EH (cell line): ENCODE measurements at places on chromosomes 7 and 10.
A peak's percentile ranks its signal among the peaks of the same experiment; 100 is the strongest.

DNA sequence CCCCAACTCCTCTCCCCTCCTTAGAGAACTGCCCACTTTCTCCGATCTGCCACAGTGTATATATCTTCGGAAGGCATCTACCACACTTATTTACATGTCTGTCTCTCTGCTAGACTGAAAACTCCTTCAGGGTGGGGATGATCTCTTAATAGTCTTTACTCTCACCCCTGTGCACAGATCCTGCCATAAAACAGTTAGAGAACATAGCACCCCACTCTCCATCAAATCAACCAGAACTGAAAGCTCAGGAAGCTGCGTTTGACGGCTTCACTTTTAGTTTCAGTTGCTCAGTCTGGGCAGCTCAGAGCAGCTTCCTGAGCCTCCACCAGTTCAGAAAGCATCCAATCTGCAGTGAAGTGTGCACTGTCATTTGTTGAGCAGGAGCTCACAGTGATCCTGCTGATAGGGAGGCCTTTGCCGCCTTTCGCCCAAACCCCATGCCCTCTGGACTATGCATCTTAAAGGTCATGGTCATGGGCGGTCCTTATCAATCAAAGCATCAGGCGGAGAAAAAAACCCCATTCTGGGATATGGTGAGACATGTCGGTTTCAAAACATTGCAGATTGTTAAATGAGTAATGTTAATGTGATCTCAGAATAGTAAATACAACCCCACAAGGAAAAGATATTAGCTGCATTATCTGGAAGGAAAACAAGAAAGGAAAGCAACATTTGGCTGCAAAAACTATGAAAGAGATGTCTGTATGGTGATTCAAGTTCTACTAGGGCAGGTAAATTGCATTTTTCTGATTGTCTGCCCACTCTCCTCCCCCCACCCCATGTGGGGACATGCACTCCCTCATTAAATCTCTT is 167.1 kb upstream of the ADO start:
- DNase-seq, result peak; percentile 67

GRCh38 chr10:13271552-13272163 is 28.2 kb downstream of the PHYH start:
- DNase-seq, result peak; percentile 29

- no peak for DNase-seq
These were observed 171.7 kb downstream of the KCND2 start for GRCh38 chr7:120444650-120445049.

DNA sequence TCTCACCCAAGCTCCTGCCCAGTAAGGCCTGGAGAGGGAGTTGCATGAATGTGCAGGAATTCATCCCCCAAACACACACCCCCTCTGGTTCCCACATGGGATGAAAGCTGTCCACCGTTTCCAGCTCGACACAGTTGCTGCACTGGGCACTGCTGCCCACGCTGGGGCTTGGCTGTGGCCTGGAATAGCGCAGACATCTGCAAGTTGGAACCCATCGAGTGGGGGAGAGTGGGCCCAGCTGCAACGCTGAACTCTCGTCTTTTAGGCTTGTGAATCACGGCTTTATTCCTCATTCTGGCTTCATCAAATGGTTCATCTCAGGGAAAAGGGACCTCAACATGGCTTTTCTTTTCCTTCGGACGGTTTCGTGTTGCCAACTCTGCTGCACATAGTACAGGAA is 264.7 kb downstream of the DNAJB6 start:
- no peak for DNase-seq

- peak; percentile 68 for DNase-seq
These were observed 365.7 kb upstream of the SEMA3C start for GRCh38 chr7:81284576-81284975.

- no peak for DNase-seq
These were observed 61.4 kb downstream of the BBS9 start for GRCh38 chr7:33190688-33191304.

GRCh38 chr7:114519240-114519639 is 104.6 kb downstream of the FOXP2 start:
- no peak for DNase-seq

DNA sequence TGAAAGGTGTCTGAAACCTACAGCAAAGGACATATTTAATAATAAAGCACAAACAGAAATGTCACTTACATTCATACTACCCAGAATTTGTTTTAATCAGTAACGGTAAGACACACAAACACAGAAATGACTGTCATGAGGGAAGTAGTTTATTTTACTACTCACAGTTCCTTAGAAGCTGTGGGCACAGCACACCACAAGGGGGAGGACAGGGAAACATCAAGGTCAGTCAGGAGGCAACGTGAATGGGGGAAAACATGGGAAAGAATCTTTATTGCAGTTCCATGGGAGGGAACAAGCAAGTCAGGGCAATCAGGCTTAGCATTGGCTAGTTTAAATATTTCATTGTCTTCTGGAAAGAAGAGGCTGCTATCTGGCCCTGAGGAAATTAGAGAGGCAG is 123.8 kb upstream of the PDSS1 start:
- DNase-seq, result peak; percentile 28

DNA sequence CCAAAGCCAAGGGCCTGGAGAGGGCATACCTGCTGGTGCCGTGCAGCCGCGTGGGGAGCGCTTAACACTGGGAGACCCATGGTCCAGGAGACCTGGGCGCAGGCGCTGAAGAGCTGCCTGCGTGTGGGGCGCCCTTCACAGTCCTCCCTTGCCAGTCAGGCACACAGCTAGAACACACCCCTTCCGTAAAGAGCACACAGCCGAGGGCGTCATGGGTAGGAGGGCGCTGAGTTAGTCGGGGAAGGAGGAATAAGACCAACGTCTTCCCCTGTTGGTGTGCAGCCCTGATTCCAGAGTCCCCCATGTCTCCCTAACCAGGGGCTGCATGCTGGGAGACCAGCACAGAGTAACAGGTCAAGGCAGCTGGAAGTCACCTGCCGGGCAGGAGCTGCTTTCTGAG is 273.9 kb downstream of the USP6NL start:
- DNase-seq, result no peak

- no peak for DNase-seq
These were observed 45.7 kb upstream of the GTF2IRD1 start for GRCh38 chr7:74407958-74408357.

- peak; percentile 24 for DNase-seq
These were observed 206.6 kb downstream of the CXCL12 start for GRCh38 chr10:44178281-44178680.

- DNase-seq, result no peak
These were observed 126.1 kb upstream of the GRB10 start for GRCh38 chr7:50908628-50909290.

DNA sequence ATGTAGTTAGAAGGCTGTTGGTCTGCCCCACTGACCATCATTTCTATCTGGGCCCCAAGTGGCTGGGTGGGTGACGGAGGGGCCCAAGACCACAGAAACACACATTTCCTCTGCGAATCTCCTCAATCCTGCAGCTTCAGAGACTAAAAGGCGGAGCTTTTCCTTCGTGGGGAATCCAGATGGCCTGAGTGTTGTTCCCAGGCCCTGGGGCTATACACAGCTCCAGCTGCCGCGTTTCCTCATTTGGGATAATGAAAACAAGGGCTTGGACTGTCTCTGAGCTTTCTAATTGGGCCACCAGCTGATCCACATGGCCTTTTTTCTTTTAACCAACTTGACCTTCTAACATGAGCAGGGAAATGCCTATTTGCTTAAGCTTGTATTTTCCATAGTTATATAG is 339.9 kb downstream of the CXCL12 start:
- peak; percentile 86 for DNase-seq

DNA sequence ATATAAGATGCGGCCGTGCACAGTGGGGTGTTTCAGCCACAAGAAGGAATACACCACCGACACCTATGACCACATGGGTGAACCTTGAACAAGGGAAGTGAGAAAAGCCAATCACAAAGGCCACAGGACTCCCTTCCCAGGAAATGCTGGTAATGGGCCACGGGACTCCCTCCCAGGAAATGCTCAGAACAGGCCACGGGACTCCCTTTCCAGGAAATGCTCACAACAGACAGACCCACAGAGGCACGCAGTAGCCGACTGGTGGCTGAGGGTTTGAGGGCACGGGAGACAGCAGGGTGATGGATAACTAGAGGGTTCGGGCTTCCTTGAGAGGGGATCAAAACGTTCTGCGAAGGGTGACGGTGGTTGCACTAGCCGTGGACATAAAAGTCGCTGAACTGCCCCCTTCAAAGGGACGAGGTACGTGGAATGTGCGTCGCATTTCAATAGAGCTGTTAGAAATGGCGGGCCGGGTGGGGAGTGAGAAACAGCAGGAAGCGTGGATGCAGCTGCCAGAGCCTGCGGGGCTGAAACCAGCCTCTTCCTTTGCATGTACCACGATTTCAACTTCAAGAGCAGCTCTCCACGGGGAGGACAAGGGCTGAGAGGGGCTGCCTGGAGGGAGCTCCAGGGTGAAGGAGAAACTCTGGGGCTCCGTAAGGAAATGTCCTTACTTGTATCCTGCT is 274.0 kb downstream of the ELFN1 start:
- DNase-seq, result no peak

GRCh38 chr10:132957131-132957530 is 14.8 kb upstream of the CFAP46 start:
- DNase-seq, result no peak

GRCh38 chr10:29461042-29461441 is 172.2 kb downstream of the LYZL1 start:
- no peak for DNase-seq

- no peak for DNase-seq
These were observed 2.6 kb upstream of the PPP1R3A start for GRCh38 chr7:113921363-113921762.

DNA sequence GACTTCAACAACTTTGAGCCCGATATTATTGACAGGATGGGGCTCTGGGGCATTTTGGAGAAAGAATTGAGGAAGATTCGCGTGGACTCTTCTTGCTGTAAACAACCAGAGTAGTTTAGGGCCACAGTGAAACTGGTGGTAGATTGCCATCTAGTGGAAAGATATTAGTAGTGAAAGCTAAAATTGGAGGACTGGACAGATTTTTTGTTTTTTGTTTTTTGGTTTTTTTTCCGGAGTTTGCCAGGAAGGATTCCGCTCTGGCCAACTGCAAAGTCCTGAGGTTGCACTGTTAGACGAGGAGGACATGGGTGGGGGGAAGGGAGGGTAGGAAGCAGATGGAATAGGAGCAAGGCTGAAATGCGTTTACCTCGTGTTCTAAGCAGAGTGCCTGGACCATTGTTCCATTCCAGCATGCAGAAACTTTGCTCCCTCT is 11.7 kb downstream of the NOBOX start:
- peak; percentile 58 for DNase-seq

GRCh38 chr7:98641646-98642500 is 24.8 kb downstream of the NPTX2 start:
- no peak for DNase-seq

DNA sequence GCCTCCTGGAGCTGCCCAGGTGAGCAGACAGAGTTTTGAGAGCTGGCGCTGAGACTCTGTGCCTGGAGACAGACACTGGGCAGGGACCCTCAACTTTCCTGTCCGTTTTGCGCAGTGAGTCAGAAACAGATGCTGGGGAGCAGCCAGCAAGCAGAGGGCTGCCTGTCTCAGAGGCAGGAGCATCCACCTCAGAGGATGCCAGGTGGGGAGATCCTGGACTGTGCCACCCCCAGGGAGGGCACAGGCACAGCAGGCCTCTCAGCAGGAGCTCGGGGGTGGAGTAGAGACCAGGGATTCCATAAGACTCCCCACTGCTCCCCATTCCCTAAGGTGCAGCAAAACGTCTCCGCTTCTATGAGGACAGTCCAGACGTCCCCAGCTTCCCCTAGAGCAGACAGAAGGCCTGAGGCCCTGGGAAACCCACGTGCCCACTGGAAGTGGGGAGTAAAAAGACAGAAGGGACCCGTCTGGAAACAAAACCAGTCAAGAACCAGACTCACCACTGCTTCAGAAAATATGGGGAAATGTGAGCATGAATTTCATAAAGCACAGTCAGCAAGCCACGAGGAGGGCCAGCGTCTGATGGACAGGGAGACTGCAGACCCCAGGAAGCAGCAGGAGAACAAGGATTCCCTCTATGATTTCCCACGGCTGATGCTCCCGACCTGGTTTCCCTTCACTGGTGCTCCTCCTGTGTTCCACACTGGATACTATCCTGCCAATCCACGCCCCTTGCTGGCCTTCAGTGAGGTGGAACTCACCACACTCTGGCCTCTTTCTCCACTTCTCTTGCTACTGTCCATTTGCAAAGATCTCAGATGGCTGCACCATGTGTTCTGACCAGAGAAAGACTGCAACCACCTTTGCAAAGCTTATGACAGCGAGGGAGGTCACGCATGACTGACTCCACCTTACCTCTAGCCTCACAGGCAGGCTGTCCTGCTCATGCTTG is 151.3 kb upstream of the FAM20C start:
- DNase-seq, result no peak

- peak; percentile 99 for DNase-seq
These were observed 24.5 kb upstream of the SVIL start for GRCh38 chr10:29658984-29659965.

DNA sequence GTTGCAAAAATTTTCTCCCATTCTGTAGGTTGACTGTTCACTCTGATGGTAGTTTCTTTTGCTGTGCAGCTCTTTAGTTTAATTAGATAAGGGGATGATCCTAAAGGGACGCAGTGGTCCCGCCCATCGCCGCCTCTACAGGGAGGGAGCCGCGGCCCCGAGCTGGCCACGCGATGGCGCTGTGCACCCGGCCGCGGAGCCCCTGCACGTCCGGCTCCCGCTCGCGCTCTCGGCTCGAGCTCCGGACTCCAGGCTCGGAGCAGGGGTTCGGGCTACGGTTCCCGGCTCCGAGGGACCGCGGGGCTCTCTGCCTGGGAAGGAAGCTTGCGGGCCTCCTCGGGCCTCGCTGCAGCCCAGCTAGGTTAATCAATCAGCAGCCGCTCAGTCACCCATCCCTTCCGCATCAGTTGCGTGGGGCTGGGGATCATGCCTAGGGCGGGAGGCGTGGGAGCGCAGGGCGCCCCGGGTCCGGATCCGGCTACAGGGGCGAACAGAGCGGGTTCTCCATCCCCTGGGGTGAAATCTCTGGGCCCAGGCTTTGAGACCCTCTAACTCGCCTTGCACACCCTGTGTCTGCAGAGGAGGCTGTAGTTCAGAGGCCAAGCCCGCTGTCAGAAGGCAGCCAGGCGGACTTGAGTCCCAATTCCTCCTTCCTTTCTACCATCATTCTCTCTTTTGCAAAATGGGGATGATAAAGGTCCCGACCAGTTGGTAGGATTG is 97.9 kb downstream of the WDR11 start:
- peak; percentile 66 for DNase-seq

DNA sequence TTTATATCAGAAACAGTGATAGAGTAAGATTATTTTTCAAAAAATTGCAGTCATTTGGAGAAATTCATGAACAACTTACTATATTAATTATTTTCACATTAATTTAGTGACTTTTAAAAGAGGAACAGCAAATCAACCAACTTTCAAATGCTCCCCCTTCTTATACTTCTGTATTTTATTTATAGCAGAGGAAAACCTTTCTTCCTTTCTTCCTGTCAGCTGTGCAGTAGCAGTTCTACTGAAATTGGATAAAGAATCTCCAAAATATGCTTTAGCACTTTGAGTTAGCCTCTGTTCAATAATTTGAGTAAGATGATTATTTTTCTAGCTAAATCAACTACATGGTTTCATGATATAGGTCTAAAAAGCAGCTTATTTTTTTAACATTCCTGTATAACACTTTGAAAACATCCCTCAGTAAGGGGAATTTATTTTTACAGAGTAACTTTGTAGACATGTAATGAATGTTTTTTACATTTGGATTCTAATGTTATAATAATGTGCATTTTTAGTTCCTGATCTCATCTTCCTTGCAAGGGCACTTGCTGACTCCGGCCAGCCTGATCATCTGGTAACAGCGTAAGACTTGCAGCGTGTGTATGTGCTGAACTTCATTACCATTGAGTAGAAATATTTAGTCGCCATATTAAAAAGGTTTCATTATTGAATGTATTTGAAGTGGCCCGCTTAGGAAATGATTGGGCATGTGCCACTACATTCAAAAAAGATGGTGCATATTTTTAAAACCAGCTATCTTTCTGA is 158.3 kb upstream of the HDAC9 start:
- no peak for DNase-seq
